ENCODE measurements at places on chromosomes 11 and 22.

DNA sequence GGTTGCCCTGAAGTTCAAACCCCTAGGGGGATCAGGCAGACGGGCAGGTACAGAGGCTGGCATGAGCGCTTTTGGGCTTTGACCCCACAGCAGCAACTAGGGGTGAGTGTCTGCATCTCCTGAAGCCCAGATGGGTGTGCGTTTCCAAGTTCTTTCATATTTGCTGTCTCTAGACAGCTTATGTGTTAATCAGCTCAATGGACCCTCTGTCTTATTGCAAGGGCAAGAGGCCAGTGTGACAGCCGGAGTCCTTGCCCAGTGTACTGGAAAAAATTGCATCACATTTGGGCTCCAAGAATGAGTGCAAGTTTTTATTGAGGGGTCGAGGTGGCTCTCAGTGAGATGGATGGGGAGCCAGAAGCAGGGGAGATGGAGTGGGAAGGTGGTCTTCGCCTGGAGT lies 1863.7 kb upstream of the RAG2 start:
- no peak for DNase-seq

DNA sequence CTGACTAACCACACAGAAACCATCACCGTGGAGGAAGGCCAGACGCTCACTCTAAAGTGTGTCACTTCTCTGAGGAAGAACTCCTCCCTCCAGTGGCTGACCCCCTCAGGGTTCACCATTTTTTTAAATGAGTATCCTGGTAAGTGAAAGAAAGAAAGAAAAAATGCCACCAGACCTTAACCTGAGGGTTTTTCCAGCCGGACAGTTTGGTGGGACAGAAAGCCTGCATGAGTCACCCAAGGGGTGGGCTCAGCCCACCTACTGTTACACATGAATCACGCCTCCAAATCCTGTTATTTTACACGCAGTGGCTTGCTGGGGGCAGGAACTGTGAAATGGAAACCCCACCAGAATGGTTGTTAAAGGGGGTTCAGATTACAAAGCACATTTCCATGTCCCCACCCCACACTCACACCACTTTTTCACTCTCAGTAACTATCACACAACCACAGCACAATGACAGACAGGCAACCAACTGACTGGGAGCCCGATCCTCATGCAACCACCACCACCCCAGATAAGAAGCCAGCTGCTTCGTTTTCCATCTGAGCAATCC lies 11.9 kb downstream of the CRTAM start:
- peak; percentile 69 for DNase-seq

DNA sequence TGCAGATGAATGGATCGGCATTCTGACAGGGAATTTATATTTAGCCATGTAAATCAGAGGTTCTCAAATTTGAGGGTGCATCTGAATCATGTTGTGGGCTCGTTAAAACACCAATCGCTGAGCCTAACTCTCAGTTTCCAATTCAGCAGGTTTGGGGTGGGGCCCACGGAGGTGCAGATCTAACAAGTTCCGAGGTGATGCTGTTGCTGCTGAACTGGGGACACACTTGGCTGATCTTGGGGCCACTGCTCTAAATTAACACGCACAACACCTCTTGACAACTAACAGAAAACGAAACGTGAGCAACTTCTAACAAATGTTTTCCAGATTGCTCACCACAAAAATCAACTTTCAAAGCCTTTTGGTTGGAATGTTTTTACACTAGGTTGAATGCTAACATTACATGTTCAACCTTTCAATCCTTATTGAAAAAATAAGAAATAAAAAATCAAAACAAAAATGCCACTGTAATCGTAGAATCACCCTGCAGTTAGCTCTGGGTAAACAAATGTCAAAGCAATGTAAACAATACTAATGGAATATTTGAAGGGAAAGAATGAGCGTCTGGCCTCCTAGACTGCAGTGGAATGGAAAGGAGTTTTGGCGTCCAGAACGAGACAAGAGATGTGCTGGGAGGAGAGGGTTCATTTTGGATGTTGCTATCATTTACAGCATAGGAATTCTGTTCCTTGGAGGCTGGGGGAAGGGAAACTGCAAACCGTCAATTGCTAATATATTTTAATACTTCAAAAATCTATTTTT lies 68.3 kb upstream of the SLC6A5 start:
- DNase-seq: no peak

GRCh38 chr22:37913233-37913721 lies 7.2 kb downstream of the MICALL1 start:
- DNase-seq: no peak

DNA sequence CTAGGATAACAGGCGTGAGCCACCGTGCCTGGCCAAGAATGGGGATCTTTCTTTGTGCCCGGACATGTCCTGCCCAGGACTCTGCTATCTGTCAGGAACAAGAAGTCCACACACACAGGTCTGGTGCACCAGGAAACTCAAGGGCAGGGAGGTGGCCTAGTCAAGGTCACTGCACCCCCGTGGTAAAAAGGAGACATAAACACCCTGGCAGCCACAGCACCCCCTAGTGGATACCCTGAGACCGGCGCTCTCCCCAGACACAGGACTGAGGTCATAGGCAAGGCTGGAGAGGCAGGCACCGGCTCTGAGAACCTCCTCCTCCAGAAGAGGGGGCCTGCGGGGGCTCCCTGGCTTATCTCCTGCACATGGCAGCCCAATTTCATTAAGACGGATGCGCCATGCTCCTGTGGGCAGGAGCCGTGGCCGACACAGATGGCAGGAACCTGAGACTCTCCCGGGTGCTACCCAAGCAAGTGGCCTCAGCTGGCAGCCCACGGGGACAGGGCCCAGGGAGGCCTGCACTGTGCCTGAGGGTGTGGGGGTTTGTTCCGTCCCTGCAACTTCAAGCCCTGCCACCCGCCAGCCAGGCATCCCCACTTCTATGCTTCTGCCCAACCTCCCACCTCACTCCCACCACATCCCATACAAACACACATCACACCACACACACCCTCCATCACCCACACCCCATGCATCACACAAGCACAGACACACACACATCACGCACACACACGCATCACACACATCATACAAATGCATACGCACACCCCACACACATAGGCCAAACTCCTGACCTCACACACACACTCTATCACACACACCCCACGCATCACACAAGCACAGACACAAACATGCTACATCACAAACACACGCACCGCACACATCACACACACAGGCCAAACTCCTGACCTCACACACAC lies 19.6 kb downstream of the MACROD1 start:
- DNase-seq: peak; percentile 43

GRCh38 chr11:34223021-34223813 lies 117.8 kb downstream of the NAT10 start:
- peak; percentile 17 for DNase-seq

DNA sequence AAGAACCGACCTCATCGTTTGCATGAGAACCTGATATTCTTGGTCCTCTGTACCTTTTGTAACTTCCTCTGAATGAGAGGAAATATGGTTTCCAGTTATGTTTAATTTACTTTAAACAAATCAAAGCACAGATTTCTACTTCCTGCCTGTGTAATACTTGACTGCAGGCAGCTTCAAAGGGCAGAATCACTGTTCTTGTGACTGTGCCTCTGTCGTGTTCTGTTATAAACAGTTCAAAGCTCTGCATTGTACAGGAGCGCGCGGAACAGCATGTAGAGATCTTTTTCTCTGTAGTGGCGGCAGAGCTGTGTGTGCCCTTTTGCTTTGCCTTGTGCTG lies 73.2 kb upstream of the CLDN5 start:
- DNase-seq: no peak

DNA sequence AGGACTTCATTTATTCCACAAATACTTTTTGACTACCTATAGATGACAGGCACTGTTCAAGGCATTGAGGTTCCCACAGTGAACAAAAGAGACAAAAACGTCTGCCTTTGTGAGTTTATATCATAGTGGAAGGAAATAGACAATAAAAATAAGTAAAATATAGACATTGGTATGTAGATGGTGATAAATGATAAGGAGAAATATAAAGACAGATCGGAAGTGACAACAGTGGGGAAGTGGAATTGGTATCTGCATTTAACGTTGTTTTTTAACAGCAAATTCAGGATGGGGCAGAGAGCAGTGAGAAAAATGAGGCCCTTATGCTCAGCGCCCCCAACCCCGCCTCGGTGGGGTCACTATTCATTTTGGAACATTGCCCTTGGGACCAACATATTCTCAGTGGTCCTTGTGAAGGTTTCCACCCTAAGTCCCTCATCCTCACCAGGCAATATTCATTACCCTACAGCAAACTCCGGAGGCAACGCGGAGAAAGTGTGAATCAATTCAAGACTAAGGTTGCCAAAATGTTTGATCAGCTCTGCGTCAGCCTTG lies 627 bp upstream of the PEX26 start:
- DNase-seq: no peak

DNA sequence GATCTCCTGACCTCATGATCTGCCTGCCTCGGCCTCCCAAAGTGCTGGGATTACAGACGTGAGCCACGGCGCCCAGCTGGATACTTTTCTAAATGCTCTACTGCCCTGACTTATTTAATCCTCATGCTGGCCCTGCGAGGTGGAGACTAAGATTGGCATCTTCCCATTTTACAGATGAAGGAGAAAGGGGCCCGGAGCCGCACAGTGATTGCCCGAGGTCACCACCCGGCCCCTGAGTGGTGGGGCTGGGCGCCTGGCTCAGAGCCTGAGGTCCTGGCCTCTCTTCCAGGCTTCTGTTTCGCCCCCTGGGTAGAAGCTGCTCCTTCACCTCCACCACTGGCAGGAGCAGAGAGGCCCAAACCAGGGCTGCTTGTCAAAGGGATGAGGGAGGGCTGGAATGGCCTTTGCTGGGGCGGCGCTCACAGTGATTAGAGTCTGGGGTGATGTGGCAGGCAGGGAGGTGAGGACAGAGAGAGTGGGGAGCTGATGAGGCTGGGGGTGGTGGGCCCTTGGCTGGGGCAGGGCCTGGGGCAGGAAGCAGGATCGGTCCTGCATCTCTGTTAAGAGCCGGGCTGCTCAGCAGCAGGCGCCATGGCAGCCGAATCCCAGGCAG lies 15.4 kb upstream of the MPPED1 start:
- DNase-seq: no peak

GRCh38 chr11:737366-737765 lies 9.9 kb upstream of the TALDO1 start:
- DNase-seq: no peak

GRCh38 chr11:93626038-93626437 lies 35.4 kb upstream of the CEP295 start:
- no peak for DNase-seq

DNA sequence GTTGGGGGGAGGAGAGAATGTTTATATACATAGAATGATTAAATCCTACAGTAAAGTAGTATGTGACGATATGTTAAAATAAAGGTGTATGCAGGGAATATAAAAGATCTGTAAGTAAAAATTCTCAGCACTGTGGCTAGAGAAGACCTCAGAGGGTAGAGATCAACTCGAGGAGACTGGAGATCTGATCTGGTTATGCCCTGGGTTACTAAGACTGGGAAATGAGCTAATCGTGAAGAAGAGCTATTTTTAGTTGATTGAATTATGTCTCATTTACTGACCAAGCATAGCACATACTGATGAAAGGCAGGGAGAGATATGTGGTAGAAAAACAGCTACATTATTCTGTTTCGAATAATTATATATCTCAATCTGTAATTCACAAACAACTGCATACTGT lies 42.8 kb upstream of the ALKBH3 start:
- DNase-seq: peak; percentile 61

DNA sequence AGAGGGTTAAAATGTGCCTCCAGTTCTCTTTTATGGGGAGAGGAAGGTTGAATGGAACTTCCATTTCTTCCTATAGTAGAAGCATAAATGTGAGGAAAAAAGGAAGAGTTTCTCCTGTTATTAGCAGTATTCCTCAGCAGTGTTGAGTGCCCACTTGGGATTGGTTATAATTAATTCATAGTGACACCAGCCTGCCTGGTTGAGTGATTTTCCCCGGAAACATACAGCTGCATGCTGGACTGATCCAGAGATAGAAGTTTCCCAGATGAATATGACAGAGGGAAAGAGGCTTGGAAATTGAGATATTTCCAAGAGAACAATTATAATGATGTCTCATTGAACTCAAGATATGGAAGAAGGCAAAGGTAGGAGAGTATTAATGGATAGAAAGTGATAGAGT lies 28.3 kb downstream of the RAB39A start:
- no peak for DNase-seq

DNA sequence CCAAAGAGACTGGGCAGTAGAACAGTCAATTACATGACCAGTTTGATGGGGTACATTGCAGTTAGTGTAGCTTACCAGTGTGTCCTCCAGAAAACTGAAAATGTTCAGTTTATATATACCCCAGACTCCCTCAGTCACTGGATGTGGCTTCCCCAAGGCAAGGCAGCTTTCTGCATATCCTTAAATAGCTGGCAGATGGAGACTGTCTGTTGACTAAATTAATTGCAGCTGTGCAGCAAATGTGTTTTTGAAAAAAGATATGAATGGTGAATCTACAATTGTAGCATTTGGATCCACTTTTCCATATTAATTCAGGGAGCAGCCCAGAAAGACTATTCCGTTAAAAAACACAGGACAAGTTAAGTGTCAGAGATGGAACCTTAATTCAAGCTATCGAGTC lies 565.1 kb upstream of the CCDC179 start:
- peak; percentile 71 for DNase-seq

DNA sequence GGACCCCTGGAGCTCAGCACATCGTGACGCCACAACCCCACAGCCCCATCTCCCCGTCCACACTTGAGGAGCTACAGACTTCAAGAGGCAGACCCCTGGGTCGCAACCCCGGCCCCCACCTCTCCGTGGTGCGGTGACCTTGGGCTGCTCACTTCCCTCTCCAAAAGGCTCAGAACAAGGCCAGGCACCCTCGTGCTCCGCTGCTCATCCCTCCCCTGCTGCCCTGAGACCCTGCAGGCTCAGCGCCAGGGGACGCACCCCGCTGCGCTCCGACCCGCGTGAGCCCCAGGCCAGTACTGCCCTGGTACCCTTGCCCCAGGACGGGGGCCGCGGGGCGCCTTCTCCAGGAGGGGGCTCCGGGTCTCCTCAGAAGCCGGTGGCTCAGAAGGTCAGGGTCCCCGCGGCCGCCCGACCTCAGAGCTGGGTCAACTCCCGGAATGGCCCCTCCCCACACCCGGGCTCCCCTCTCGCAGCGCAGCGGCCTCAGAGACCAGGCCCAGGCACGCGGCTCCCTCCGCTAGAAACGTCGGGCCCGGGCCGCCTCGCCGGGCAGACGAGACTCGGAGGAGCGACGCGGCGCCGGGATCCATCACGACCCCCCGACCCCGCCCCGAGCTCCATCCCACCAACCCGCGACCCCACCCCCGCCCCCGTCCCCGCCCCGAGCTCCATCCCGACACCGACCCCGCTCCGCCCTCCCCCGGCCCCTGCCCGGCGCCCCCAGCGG lies 563 bp downstream of the GATD1 start:
- no peak for DNase-seq

DNA sequence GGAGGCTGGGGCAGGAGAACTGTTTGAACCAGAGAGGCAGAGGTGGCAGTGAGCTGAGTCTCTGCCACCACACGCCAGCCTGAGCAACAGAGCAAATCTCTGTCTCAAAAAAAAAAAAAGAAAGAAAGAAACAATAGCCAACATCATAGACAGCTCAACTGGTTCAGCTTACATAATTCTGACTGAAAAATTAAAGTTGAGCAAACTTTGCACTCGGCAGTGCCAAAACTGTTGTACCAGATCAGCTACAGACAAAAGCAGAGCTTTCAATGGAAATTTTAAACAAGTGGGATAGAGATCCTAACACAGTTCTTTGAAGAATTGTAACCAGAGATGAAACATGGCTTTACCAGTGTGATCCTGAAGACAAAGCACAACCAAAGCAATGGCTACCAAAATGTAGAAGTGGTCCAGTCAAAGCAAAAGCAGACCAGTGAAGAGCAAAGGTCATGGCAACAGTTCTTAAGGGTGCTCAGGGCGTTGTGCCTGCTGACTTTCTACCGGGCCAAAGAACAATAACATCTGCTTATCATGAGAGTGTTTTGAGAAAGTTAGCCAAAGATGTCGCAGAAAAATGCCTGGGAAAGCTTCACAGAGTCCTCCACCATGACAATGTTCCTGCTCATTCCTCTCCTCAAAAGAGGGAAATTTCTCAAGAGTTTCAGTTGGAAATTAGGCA lies 59.3 kb downstream of the TTC28 start:
- DNase-seq: no peak

Data from myocyte (in vitro differentiated cells).